ENCODE measurements at places on chromosomes 3 and 15.

DNA sequence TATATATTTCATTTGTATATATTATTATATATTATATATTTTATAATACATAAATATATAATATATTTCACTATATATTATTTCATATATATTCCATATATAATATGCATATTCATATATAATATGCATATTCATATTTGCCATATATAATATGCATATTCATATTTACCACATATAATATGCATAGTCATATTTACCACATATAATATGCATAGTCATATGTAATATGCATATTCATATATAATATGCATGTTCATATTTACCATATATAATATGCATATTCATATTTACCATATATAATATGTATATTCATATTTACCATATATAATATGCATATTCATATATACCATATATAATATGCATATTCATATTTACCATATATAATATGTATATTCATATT is 51.2 kb upstream of the GATA2 start:
- no peak for DNase-seq

DNA sequence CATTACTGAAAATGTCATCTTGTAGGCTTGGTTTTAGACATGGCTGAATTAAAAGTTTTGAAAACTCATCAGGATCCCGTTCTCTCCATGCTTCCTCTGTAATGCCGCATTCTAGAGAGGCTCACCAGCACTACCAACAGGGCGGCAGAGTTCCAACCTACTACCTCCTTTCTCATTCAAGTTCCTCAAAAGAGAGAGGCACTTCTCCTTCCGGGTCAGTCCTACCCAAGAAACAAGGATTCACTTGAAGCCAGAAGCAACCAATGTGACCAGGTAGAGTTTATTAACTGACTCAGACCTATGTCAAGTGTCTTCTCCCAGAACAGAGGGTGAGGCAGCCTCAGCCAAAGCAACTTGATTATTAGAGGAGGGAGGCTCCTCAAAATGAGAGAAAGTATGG is 59.8 kb upstream of the GYG1 start:
- DNase-seq, result no peak

DNA sequence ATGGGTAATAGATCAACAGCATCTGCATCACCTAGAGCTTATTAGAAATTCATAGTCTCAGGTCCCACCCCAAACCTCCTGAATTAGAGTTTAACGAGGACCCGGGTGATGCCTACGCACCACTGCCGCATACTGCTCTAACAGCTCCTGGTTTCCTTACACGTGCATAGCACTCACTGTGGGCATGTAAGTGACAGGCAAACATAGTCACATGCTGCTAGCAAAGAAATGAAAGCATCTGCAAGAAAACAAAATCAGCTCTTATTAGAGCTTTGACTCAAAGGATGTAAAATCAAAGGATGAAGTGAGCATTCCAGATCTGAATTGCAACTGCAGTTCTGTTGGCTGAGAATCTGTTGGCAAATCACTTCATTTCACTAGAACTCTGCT is 19.1 kb upstream of the RIOX2 start:
- no peak for DNase-seq

- DNase-seq, result no peak
These were observed 48.2 kb upstream of the FHIT start for GRCh38 chr3:61299343-61300005.

- DNase-seq, result no peak
These were observed 12.2 kb upstream of the IDH2 start for GRCh38 chr15:90114451-90114901.

GRCh38 chr3:62586356-62586755 is 213.0 kb upstream of the FEZF2 start:
- DNase-seq, result no peak

GRCh38 chr3:126340081-126340511 is 17.1 kb downstream of the KLF15 start:
- DNase-seq, result no peak

- no peak for DNase-seq
These were observed 254.3 kb upstream of the ICE2 start for GRCh38 chr15:60733196-60733595.

DNA sequence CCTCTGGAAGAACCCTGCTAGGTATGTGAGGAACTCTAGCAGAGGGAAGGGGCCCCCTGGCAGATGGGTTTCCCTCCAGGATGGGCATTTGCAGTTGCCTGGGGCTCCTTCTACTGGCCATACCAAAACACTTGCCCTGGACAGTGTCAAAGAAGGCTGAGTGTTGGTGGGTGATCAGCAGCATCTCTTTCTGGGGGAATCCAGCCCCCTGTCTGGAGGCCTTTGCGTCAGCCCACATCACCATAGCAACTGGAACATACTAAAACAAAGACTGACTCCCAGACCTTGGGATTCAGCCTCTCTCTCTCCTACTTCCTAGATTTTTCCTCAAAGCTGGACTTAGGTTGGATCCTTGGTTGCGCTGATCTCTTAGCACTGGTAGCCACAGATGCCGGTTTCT is 8.1 kb downstream of the CEMIP start:
- DNase-seq, result no peak

DNA sequence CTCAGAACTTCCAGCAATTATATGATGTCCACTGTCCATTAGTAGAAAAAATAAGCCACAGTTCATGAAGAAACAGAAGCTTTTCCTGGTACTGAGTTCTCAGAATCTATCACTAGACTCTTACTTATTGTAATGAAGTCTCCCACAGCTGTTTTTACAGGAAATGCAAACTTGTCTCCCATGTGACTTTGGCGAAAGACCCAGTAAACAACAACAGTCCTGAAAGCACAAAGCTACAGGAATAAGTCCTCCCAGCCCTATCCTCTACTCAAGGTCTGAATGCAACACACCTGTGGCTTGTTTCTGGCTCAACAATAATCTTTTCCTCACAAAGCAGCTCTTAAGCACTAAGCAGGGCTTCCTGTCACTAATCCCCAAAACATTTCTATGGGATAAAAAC is 55.9 kb downstream of the EOMES start:
- no peak for DNase-seq

GRCh38 chr15:69323893-69324430 is 25.2 kb downstream of the PAQR5 start:
- DNase-seq, result peak; percentile 79

DNA sequence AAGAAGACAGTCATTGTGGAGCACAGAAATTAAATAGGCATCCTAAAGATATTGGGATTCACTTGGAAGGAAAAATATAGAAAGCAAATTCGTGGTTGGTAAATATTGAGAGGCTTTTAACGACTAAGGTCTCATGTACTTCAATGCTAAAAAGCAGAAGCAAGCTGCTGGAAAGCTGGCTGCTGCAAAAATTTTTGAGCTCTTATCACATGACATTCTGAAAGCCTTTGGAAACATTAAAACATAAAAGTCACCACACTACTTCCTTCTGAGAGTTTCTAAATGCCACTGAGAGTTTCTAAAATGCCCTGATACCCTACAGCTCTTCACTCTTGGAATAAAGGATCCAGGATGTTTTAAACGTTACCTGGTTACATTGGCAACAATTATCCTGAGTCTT is 39.0 kb upstream of the CBLB start:
- peak; percentile 36 for DNase-seq

DNA sequence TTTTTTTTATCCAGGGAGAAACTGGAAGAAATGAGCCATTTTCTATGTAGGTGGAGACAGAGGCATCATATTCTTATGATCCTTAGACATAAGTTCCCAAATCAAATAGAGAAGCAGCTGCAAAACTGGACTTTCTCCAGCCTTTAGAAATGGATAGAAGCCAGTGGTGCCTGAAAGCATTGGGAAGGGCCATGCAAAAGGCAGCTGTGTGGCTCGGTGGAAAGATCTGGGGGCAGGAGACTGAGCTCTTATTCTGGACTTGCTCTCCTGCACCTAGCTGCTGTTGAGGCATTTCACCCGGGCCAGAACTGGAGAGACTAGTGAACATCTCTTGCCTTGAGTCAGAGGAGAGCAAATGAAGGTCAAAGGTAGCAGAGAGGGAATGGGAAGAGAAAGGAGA is 73.1 kb downstream of the TFG start:
- DNase-seq, result no peak

- DNase-seq, result no peak
These were observed 158.9 kb downstream of the IGF1R start for GRCh38 chr15:98807262-98807661.

DNA sequence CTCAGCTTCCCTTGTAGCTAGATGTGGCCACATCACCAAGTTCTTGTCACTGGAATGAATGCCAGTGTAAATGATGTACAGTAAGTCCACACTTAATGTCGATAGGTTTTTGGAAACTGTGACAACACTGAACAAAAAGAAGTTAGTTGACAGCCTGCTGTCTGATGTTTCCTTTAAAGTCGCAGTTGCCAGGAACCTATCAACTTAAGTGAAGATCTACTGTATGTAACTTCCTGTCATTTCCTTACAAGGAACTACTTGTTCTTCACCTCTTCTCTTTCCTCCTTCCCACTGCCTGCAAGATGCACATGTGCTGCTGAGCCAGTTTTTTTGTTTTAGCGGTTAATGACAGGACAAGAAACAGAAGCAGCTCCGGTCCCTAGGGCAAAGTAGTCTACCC is 44.6 kb downstream of the HDGFL3 start:
- DNase-seq, result no peak

DNA sequence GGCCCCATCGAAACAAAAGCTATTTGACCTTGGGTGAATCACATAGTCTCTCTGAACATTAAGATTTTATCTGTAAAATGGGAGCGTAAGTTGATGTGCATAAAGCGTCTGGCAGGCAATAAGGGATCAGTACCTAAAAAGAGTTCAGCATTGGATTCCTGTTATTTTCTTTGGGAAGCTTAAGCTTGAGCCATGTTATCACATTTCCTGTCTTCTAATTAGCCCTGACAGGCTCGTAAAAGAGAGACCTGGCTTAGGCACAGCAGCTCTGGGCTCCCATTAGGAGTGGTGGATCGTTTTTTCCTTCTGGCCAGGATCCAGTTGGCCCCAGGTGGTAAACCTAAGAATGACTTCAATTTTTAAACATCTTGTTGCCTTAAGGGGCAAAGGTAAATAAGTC is 26.0 kb upstream of the CA12 start:
- peak; percentile 50 for DNase-seq

DNA sequence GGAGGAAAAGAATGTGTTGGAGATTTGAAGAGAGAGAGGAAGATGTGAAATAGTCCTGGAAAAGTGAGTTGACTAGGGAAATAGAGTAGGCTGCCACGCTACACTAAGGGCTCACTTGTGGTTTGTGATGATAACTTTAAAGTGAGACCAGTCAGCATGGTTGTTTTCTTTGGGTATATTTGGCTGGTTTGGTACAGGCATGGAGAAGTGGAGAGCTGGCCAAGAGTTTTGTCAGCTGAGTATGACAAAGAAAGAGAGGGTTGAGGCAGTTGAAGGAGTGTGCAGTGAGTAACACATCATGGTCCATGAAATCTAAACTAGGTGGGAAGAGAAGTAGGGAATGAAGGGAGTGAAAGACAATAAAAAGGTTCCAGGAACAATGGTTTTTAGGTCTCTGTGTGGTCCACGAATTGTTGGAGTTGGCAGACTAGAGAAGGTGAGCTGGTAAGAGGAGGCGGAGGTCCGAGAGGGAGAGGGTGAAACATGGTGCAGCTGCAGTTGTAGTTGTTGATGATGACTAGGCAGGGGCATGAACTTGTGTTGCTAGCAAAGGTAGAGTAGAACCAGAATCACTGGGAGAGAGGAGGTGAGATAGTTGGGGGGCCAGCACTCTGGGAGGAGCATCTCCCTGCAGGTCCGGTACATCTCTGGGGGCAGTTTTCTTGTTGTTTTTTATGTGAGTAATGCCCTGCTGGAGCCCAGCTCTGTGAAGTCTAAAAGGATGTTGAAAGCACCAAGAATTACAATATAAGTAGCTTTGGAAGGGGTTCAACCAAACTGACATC is 21.0 kb downstream of the ZNF80 start:
- no peak for DNase-seq

- no peak for DNase-seq
These were observed 9.9 kb downstream of the TJP1 start for GRCh38 chr15:29812384-29812694.

GRCh38 chr3:133038731-133039375 is 662 bp downstream of the TMEM108 start:
- DNase-seq, result peak; percentile 81

GRCh38 chr3:177887475-177887874 is 648.8 kb upstream of the KCNMB2 start:
- DNase-seq, result no peak

- no peak for DNase-seq
These were observed 111.0 kb upstream of the RAP2B start for GRCh38 chr3:153050978-153051377.

- no peak for DNase-seq
These were observed 53.8 kb downstream of the TMEM45A start for GRCh38 chr3:100546020-100546744.

- DNase-seq, result no peak
These were observed 11.0 kb downstream of the VILL start for GRCh38 chr3:38001456-38002081.

DNA sequence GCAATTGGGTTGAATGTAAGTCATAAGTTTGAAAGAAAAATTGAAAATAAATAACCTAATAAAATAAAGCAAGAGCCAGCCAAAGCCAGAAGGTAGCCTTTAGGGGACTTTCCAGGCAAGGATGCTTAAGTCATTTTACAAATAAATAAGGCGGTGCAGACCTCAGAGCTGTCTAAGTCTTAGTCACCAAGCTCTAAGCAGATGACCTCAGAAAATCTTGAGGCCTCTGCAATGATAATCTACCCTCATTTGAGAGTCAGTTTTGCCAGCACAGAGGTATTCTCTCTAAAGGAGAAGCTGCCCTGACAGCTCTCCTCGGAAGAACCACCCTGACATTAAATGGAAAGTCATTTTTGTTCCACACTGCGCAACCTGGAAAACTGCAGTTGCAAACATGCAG is 113.9 kb downstream of the OXNAD1 start:
- DNase-seq, result no peak

DNA sequence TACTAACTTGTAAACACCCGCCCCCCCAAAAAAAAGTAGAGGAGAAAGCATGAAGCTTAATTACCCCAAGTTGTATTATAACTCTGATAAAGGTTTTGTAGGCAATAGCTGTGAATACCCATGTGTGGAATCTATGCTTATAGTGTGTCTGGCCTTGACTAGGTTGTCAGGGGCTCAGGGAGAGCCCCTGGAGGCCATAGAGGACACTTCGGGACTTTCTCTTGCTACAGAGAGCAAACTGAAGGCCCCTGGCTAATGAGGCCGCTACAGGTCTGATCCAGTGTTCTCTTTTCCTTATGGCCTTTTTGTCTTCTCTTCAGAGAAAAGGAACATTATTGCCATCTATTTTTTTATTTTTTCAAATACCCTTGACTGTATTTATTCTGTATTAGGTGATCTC is 19.1 kb upstream of the SCAANT1 start:
- DNase-seq, result no peak

GRCh38 chr3:187920913-187921312 is 175.6 kb upstream of the BCL6 start:
- no peak for DNase-seq

- DNase-seq, result no peak
These were observed 141.5 kb downstream of the LIPC start for GRCh38 chr15:58573270-58573669.

- no peak for DNase-seq
These were observed 50.4 kb upstream of the ALCAM start for GRCh38 chr3:105316331-105316730.

- no peak for DNase-seq
These were observed 75.9 kb downstream of the FLNB start for GRCh38 chr3:58084166-58084565.
